ENCODE measurements at places on chromosomes 5 and 9. TPM values are rescaled to one million over a fixed set of nuclear protein-coding genes. Genes with fewer than 3 reads are reported as not detected.

The DOCK8 gene
- polyA plus RNA-seq: 12.1 TPM

GRCh38 chr5:71695071-71695470, 24.0 kb upstream of the CARTPT start:
- DNase-seq: no peak

GRCh38 chr9:26516773-26517343, 375.7 kb downstream of the CAAP1 start:
- DNase-seq: no peak

The CCL21 gene
- 11.7 TPM for polyA plus RNA-seq

DNA sequence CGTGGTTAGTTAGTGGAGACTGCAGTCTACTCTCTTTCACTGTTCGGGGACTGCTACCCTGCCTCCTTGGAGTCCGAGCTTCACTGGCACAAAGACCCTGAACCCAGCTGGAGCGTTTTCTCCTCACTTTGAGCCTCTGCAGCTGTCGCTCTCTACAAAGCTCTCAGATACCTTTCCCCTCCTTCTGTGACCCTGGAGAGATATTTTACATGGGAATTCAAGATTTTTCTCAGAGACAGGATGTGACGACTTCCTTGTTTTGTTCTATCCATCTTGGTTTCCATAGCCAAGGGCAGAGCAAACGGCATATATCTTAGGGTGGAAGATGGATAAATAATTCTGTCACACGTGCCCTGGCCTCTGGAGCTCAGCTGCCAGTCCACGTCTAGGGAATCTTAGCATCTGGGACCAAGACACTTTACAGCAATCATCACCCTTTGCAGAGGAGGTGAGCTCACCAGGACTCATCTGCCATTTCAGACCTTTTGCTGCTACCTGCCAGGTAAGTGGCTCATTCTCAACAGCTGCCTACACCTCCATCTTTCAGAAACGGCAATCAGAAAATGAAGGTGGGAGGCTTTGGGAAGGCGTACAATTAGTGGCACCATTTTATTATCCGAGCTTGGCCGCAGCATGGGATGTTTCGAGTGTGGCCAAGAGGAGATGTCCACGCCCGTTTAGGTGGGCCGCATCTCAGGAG, at the start of gene BTNL9:
BTNL9 (plus strand) TSS at position 336 of the 700 bp plus-strand sequence. CDS start 5,224 bp downstream, outside the sequence.
- DNase-seq: no peak

- DNase-seq: no peak
Observed at GRCh38 chr5:23146183-23146582, 293.0 kb upstream of the CDH12 start.

The C8G gene
- polyA plus RNA-seq: 0.79 TPM

GRCh38 chr9:8436786-8437185, 637.2 kb upstream of the DMAC1 start:
- no peak for DNase-seq

- no peak for DNase-seq
Observed at GRCh38 chr9:123861086-123861755, 68.7 kb downstream of the DENND1A start.

The GLRA1 gene
- polyA plus RNA-seq: not detected

GRCh38 chr5:624951-625230, 12.8 kb downstream of the CEP72 start:
- DNase-seq: no peak

DNA sequence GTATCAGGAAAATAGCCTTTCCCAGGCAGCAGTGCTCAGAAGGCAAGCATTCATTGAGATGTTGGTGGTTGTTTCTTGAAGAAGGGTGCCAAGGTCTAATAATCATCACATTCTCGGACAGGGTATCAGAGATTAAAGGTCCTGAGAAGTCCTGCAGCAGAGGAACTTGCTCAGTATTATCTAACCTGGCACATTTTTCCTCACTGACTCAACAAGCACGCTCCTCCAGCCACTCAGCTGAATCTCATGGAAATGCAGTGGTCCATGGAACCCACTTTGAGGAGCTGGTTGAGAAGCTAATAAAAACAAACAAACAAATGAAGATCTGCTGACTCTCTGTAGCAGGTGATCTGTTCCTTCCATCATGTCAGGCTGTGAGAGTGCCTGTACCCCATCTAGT, 35.3 kb upstream of the ICE1 start:
- no peak for DNase-seq

GRCh38 chr5:157116483-157116954, 7.7 kb upstream of the HAVCR2 start:
- no peak for DNase-seq

DNA sequence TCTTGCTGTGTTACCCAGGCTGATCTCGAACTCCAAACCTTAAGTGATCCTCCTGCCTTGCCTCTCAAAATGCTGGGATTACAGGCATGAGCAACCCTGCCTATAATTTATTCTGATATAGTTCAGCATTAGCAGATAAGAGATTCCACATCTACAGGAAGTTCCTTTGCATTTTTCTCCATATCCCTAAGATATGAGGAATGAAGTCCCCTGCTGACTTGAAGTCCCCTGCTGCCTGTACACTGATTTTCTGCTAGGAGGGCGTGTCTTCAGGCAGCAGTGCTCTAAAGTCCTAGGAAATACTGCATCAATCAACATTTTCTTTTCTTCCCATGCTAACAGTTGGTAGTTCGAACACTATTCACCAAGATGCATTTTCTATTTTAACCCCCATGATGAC, 105.8 kb downstream of the ARHGAP26 start:
- DNase-seq: no peak

The SAXO1 gene
- 0.25 TPM for polyA plus RNA-seq

GRCh38 chr9:98558575-98558974, 150.2 kb downstream of the GABBR2 start:
- no peak for DNase-seq

- no peak for DNase-seq
Observed at GRCh38 chr5:172642926-172643871, 2.1 kb downstream of the NEURL1B start.

DNA sequence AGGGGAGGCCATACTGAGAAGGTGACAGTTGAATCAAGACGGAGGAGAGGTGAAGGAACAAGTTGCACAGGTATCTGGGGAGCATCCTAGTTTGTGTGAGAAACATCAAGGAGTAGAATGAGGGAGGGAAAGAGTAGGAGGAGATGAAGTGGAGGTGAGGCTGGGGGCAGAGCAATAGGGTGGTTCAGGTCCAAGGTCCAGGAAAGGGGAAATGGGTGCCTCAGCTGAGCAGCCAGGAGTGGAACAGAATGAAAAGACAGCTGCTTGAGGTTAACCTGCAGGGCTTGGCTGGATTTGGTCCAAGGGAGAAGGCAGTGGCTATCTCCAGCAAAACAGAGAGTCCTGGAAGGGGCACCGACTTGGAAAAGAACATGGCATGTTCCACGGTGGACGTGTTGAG, 5.3 kb downstream of the SLC1A1 start:
- DNase-seq: no peak

The PCDHB7 gene
- polyA plus RNA-seq: 4.9 TPM

- DNase-seq: no peak
Observed at GRCh38 chr5:69001627-69002026, 92.2 kb upstream of the SLC30A5 start.

GRCh38 chr9:69332067-69332685, 7.2 kb downstream of the ENTREP1 start:
- DNase-seq: no peak

DNA sequence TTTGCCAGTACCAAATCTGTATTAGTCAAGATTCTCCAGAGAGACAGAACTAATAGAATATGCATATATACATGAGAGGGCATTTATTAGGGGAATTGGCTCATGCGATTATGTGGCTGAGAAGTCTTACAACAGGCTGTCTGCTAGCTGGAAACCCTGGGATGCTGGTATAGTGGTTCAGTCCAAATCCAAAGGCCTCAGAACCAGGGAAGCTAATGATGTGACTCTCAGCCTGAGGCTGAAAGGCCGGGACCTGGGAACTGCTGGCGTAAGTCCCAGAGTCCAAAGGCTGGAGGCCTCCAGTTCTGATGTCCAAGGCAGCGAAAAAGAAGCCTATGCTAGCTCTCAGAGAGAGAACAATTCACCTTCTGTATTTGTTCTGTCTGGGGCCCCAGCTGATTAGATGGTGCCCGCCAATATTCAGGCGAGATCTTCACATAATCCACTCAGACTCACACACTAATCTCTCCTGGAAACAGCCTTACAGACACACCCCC, 84.1 kb downstream of the KIAA1958 start:
- no peak for DNase-seq

- DNase-seq: no peak
Observed at GRCh38 chr5:134460551-134460950, 48.9 kb upstream of the CDKN2AIPNL start.
